ENCODE measurements at places on chromosomes 5 and 9.

DNA sequence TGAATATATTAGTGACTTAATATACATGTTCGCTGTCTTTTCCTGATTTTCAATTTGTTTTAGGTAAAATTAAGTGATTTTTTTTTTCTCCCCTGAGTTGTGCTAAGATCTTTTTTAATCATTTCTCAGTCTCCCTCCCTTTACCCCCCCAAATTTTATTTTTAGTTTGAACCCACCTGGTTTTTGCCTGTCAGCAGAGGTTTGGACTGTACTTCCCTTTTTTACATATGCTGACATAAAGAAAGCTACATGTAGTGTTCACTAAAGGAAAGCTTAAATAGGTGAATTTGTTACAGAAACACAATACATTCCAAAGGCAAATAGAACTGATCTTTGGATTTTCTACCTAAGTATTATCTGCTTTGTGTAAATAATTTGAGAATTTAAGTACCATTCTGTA lies 82.2 kb downstream of the IPO11 start:
- H3K4me3 ChIP-seq = no peak overlapping the region
- H3K36me3 ChIP-seq = no peaks in the 10 kb centered on the region
- no peak for DNase-seq
- no peaks in the 10 kb centered on the region for H3K27me3 ChIP-seq
- H3K4me1 ChIP-seq = no peaks in the 10 kb centered on the region

- H3K4me3 ChIP-seq = no peak overlapping the region
- no peaks in the 10 kb centered on the region for H3K4me1 ChIP-seq
- H3K27me3 ChIP-seq = no peaks in the 10 kb centered on the region
- no peaks in the 10 kb centered on the region for H3K36me3 ChIP-seq
These were observed 269.1 kb downstream of the EFNA5 start for GRCh38 chr5:107401470-107402122.

GRCh38 chr5:175317872-175318271 lies 126.1 kb downstream of the DRD1 start:
- H3K27me3 ChIP-seq = peaks cover 4% of the 10 kb centered on the region
- H3K36me3 ChIP-seq = no peaks in the 10 kb centered on the region
- no peak for DNase-seq
- H3K4me1 ChIP-seq = no peaks in the 10 kb centered on the region
- no peak overlapping the region for H3K4me3 ChIP-seq

DNA sequence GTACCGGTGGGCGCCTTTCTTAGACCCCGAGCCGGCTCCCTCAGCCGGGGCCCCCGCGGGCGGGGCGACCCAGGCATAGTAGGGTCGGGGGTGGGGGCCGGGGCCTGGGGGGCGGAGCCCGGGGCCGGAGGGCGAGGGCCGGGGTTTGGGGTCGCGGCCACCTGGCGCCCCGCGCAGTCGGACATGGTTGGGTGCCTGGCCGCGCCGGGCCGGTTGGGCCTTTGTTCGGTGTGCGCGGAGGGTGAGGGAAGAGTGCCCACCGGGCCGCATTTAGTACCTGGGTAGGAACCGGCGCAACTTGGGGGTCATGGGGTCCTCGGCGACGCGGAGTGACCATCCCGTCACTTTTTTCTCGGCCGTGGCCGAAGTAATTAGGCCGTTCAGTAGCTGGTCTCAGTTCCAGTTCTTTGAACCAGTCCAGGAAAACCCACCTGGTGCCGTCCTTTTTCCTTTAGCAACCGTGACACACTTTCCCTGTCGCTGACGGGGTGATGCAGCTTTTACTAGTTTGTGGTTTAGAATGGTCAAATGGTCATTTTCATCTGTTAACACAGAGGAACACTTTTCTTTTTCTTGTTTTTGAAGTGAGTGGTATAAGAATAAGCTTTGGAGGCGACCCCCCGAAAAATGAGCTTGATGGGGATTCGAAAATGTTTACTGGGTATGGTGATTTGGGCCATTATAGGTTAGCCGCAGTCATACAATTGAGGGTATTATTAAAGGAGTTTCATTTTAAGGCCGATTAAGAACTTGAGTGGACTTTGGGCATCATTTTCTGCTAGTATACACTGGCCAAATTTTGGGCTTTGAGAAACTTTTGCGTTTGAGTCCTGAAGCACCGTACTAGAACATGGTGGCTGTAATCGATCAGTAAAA lies 589 bp downstream of the CKS2 start:
- no peaks in the 10 kb centered on the region for H3K4me1 ChIP-seq
- H3K4me3 ChIP-seq = peak overlapping the region; percentile 85
- peak overlapping the region; percentile 28 for H3K27ac ChIP-seq
- no peaks in the 10 kb centered on the region for H3K27me3 ChIP-seq

DNA sequence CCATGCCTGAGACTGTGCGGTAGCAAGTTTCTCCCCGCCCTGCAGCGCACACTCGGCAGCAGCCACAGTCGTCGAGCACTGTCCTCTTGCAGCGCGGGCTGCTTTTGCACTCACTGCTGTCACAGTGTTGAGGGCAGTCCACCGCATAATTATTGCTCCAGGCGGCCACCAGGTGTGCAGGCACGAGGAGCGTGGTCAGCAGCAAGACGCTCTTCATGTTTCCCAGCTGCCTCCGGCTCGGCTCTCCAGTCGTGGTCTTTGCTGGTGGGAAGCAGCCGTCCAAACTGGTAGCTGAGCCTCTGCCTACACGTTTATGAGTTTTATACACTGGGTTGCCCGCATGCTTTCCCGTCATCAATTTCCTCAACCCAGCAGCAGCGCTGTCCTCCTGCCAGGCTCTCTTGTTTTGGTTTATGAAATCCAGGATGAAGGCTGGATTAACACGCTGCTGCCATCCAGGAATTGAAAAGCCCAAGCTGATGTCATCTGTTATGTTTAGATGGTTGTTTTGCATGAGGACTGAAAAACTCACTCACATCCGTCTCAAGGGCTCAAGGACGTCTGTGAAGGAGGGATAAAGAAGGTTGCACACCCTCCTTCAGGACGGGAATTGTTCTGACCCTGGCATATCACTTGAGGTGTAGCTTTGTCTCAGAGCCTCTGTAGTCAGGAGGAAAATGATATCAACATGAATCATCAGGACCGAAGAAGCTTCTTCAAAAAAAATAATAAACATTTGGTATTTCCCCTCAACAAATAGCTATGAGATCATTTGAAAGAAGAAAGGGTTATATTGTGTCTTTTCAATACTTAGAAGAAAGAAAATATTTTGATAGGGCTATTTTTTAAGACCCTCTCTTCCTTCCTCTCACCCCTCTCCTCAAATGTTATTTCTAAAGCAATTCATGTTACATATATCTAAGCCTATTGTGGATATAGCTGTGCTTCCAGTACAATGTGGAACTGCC lies at the start of gene ESM1:
Gene ESM1, minus strand, starts transcription at position 293 of the 968 bp plus-strand sequence. Its CDS starts 76 bp downstream, at position 217.
- H3K27me3 ChIP-seq = peaks cover 30% of the 10 kb centered on the region
- H3K4me3 ChIP-seq = no peak within 1 kb of the TSS
- no peaks in the 10 kb centered on the region for H3K4me1 ChIP-seq
- DNase-seq = no peak

- peak within 1 kb of the TSS; percentile 30 for H3K4me3 ChIP-seq
- H3K4me1 ChIP-seq = no peaks in the 10 kb centered on the region
- H3K27me3 ChIP-seq = no peaks in the 10 kb centered on the region
- H3K27ac ChIP-seq = no peak within 1 kb of the TSS
These were observed at the start of gene PCDHGA6 for GRCh38 chr5:141373673-141374317. TSS of gene PCDHGA6 (plus strand) at chr5:141373891. CDS start at chr5:141374084, 193 bp downstream.

DNA sequence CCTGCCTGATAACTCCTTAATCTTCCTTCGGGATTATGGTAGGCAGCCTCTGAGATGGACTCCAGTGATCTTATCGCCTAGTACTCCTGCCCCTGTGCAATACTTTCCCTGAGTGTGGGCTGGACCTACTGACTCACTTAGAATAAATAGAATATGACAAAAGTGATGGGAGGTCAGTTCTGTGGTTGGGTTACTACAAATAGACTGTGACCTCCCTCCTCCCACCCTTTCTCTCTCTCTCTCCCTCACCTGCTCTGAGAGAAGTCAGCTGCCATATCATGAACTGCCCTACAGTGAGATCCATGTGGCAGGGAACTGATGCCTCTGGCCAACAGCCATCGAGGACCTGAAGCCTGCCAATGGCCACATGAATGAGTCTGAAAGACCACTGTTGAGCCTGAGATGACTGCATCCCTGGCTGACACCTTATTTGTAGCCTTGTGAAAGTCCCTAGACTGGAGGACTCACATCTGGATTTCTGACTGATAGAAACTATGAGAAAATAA lies 31.7 kb downstream of the NRG2 start:
- H3K27ac ChIP-seq = no peak overlapping the region
- H3K4me1 ChIP-seq = no peaks in the 10 kb centered on the region
- no peaks in the 10 kb centered on the region for H3K27me3 ChIP-seq
- no peak overlapping the region for H3K4me3 ChIP-seq
- no peak for DNase-seq

DNA sequence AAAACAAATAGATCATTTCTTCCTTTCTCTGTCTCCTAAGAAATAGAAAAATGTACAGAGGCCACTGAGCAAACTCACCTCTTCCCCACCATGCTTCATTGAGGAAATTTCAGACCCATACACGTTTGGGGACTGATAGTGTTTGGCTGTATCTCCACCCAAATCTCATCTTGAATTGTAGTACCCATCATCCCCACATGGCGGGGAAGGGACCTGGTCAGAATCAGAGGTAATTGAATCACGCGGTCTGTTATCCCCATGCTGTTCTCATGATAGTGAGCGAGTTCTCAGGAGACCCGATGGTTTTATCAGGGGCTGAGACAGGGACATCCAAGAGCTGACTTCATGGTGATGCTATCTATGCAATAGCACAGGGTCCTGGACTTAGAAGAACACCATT lies 1655.8 kb downstream of the MAT2B start:
- no peaks in the 10 kb centered on the region for H3K36me3 ChIP-seq
- H3K27ac ChIP-seq = no peak overlapping the region
- H3K4me1 ChIP-seq = no peaks in the 10 kb centered on the region
- no peaks in the 10 kb centered on the region for H3K27me3 ChIP-seq

GRCh38 chr5:132076983-132077382 lies 3.4 kb downstream of the CSF2 start:
- H3K27me3 ChIP-seq = no peaks in the 10 kb centered on the region
- no peak for DNase-seq
- H3K4me1 ChIP-seq = no peaks in the 10 kb centered on the region
- H3K36me3 ChIP-seq = no peaks in the 10 kb centered on the region
- H3K27ac ChIP-seq = no peak overlapping the region

- no peak overlapping the region for H3K27ac ChIP-seq
- no peak for DNase-seq
- H3K27me3 ChIP-seq = no peaks in the 10 kb centered on the region
- no peak overlapping the region for H3K4me3 ChIP-seq
- no peaks in the 10 kb centered on the region for H3K36me3 ChIP-seq
These were observed 444.8 kb downstream of the BNC2 start for GRCh38 chr9:16425562-16426231.

- H3K27ac ChIP-seq = no peak overlapping the region
- H3K36me3 ChIP-seq = no peaks in the 10 kb centered on the region
- no peak for DNase-seq
- H3K27me3 ChIP-seq = no peaks in the 10 kb centered on the region
These were observed 378.0 kb downstream of the MLLT3 start for GRCh38 chr9:20244271-20244670.

DNA sequence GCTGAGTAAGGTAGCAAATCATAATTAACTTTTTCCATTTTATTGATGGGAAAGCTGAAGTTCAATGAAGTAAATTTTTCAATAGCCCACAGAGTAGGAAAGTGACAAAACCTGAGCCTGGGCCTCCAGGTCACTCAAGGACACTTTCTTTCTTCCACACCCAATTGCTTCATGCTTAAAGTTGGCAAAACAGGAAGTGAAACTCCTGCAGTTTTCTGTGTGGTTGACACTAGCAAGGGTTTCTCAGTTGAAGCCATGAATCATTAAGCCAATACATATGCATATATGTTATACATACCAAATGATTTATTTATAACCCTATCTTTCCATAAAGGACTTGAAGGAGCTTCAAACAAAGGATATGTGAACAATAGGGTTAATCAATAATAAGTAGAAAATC lies 13.9 kb downstream of the TLR4 start:
- H3K4me1 ChIP-seq = no peaks in the 10 kb centered on the region
- H3K27ac ChIP-seq = no peak overlapping the region
- no peak overlapping the region for H3K4me3 ChIP-seq
- H3K27me3 ChIP-seq = no peaks in the 10 kb centered on the region
- DNase-seq = no peak

GRCh38 chr9:86246752-86247161 lies 12.7 kb downstream of the C9orf153 start:
- no peaks in the 10 kb centered on the region for H3K36me3 ChIP-seq
- H3K27me3 ChIP-seq = no peaks in the 10 kb centered on the region
- H3K4me3 ChIP-seq = no peak overlapping the region

DNA sequence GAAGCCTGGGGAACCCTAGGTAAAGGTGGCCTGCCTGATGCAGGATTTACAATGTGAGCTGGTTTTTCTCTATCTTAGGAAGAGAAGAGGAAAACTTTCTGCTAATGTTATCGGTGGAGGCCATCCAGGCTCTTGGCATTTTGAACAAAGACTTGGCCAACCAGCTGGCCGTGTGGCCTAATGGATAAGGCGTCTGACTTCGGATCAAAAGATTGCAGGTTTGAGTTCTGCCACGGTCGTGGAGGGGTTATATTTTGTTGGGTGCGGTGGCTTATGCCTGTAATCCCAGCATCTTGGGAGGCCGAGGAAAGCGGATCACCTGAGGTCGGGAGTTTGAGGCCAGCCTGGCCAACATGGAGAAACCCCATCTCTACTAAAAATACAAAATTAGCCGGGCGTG lies 9.6 kb downstream of the C9orf152 start:
- DNase-seq = no peak
- no peaks in the 10 kb centered on the region for H3K36me3 ChIP-seq
- no peak overlapping the region for H3K4me3 ChIP-seq
- no peaks in the 10 kb centered on the region for H3K4me1 ChIP-seq
- no peaks in the 10 kb centered on the region for H3K27me3 ChIP-seq

DNA sequence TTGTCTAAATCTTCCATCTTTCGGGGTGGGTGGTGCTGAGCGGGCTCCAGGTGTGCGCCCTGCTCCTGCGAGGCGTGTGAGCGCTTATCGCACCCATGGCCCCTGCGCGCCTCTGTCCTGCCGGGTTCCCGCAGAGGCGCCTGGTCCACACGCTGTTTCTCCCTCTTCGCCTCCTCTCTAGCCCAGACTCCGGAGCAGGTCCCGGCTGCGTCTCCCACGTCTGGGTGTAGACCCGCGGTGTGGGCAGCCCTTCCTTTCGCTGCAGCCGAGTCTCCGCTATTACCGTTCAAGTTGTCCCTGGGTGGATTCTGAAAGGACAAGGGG lies 40.5 kb upstream of the PLEKHG4B start:
- no peak for DNase-seq
- H3K27ac ChIP-seq = no peak overlapping the region
- H3K4me1 ChIP-seq = peaks cover 5% of the 10 kb centered on the region

GRCh38 chr9:91240596-91241165 lies 121.0 kb downstream of the AUH start:
- H3K27me3 ChIP-seq = no peaks in the 10 kb centered on the region
- no peak for DNase-seq
- no peak overlapping the region for H3K4me3 ChIP-seq
- H3K27ac ChIP-seq = no peak overlapping the region
- H3K4me1 ChIP-seq = no peaks in the 10 kb centered on the region

All from breast epithelium (tissue), 4 donors.